ENCODE measurements at places on chromosomes 5 and 9. TPM values are rescaled to one million over a fixed set of nuclear protein-coding genes. Genes with fewer than 3 reads are reported as not detected.

GRCh38 chr9:121322037-121322736 lies 47.9 kb downstream of the STOM start:
- no peak for DNase-seq

DNA sequence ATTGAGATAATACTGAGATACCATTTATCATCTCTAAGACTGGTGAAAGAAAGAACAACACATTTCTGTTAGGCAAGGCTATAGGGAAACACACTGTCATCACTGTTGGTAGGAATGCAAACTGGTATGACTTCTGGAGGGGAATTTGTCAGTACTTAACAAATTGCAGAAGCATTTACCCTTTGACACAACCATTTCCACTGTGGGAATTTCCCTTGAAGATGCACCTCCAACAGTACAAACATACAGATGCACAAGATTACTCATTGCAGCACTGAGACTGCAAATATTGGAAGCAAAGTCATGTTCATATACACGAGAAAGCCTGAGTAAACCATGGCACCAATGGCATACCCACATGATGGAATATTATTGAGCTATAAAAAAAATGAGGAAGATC lies 17.6 kb downstream of the GM2A start:
- DNase-seq = no peak

DNA sequence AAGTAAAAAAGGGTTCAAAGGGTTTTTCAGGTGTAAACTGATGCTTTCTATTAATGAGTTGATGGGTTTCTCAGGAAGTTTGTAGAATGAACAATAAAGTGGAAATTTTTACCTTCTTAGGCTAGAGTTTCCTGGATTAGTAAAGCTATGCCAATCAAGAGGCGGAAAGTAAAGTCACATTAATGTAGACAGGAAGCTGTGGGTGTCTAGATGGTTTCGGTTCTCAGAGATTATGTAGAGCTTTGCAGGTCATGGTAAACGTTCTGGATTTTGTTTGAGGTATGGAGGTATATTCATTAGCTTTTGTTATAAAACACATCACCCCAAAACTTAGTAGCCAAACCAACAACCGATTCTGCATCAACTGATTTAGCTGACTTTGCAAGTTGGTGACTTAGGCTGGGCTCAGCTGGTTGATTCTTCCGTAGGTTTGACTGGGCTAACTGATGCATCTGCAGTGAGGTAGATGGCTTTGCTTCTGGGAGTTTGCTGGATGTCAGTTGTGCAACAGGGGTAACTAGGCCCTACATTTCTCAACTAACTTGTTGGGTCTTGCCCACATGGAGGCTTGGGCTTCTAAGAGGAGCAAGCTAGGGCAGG lies 273.8 kb downstream of the MSX2 start:
- DNase-seq = no peak

GRCh38 chr9:114225561-114226212 lies 70.3 kb downstream of the COL27A1 start:
- DNase-seq = no peak

- DNase-seq = no peak
These were observed 1194.4 kb downstream of the DTWD2 start for GRCh38 chr5:117793963-117794362.

MEGF10 gene
- total RNA-seq = under 0.01 TPM

DNA sequence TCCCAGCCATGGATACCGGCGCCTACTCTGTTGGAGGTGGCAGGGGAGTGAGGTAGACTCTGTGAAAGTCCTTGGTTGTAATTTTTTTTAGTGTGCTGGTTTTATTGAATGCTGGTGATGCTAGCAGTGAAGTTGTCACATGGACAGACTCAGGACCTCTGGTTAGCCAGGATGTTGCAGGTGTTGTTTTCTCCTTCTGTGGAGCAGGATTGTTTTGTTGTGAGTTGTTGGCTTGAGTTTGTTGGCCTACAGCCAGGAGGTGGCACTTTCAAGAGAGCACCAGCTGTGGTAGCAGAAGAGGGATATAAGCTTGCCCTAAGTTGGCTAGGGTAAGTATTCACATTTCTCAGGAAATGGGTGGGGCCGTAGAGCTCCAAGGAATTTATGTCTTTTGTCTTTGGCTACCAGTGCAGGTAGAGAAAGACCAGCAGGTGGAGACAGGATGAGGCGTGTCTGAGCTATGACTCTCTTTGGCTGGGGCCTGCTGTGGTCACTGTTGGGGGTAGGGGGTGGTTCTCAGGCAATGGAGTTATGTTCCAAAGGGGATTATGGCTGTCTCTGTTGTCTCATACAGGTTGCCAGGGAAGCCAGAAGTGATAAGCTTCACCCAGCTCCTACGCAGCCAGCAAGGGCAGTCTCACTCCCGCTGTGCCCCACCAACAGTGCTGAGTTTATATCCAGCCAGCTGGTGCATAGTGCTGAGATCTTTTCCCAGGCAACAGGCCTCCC lies 248.7 kb downstream of the TAF11L14 start:
- no peak for DNase-seq

DNA sequence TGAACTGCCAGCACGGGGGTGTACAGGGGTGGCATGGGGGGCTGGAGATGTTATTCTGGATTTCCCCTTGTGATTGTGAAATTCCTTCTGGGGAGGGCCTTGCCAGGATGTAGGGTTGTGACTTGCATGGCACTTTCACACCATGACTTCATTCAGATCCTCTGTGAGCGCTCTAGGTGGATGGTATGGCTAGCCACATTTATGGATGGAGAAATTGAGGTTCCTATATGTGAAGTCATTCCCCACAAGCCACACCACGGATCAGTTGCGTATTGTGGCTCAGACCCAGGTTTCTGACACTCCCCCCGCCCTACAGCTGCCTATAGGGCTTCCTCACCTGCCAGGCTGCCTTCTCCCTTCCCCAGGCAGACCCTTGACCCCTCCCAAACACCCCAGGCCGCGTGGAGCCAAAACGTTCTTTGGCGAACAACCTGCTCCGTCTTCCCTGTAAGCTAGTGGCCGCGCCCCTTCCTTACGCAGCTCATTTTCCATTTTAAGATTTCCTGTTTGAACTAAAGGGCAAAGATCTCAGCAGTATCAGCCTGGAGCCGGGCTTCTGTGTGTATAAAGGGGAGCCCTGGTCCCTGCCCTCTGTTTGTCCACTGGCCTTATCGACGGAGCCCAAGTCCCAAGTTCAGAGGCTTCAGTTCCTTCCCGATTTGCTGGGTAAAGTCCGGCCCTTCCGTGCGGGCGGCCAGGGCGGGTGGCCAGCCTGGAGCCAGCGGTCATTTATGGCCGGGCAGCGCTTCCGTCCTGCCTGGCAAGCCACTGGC lies 97.8 kb upstream of the KLF4 start:
- DNase-seq = no peak

CDX1 gene
- not detected for total RNA-seq

DNA sequence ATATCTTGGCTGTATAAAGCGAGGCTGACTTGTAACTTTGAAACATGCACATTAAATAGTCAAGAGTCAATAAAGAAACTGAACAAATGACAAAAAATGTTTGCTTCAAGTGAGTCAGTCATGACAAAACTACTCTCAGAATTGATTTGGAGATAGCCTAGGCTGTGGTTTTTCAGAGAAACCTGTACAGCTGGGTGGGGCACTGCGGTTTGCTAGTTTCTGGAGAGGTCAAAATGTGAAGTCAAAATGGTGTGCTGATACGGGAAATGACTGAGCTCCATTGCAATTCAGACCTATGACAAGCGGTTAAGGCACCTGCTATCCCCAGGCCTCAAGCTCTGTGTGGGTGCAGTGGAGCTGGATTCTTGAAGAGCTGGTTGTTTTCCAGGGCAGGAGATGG lies 10.3 kb upstream of the CD180 start:
- no peak for DNase-seq

- no peak for DNase-seq
These were observed 56.8 kb upstream of the ALDH1B1 start for GRCh38 chr9:38335686-38336085.

DNA sequence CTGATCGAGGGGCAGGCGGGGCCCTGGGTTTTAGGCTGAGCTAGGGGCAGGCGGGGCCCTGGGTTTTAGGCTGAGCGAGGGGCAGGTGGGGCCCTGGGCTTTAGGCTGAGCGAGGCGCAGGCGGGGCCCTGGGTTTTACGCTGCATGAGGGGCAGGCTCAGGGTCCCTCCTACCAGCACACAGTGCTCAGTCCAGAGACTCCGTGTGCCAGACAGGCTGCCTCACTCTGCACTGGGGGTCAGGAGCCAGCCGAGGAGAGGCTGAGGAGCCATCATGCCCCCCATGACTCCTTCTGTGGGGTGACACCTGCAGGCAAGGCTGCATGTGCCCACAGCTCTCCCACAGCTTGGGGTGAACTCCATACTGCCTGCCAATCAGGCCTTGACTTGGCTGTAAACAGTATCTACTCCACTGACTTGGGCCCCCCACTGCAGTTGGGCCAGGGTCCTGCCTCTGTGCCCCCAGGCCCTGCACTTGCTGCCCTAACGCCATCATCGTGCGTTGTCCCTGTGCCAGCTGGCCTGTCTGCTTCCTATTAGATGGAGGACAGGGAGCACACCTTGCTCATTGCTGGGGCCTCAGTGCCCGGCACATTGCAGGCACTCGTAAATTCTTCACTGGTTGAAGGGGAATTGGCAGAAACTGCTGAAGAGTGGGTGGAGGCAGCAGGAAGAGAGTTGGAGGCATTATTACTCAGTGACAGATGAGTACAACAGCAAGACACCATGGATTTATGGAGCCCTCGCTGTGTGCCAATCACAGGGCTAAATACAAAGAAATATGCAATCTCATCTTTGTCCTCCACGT lies 78.6 kb downstream of the AMBP start:
- no peak for DNase-seq

DNA sequence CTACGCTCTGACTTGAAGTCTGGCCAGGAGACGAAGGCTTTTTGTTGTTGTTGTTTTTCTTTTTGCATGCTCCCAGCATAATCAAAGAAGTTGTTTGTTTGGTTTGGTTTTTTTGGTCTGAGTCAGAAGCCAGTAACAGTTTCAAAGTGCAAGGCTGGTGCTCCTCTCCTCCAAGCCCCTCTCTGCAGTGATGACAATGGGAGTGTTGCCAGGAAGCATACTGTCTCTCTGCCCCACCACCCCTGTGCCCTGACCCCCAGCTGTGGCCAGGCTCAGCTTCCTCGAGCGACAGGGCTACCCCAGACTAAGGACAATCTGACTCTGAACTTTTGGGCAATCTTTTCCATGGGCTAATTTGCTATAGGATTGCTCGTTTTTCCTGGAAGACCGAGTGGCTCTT lies 173.8 kb upstream of the PITX1 start:
- no peak for DNase-seq
